ENCODE measurements at places on chromosomes 2 and 18.

DNA sequence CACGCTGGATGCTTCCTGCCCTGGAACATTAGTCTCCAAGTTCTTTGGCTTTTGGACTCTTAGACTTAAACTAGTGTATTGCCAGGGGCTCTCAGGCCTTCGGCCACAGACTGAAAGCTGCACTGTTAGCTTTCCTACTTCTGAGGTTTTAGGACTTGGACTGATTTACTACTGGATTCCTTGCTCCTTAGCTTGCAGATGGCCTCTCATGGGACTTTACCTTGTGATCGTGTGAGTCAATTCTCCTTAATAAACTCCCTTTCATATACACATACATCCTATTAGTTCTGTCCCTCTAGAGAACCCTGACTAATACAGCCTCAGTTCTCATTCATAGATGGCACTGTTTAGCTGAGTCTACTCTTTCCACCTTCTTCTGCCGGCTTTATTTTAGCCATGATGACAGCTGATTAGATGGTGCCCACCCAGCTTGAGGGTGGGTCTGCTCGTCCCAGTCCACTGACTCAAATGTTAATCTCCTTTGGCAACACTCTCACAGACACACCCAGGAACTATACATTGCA lies 389.1 kb downstream of the NYAP2 start:
- DNase-seq: no peak

DNA sequence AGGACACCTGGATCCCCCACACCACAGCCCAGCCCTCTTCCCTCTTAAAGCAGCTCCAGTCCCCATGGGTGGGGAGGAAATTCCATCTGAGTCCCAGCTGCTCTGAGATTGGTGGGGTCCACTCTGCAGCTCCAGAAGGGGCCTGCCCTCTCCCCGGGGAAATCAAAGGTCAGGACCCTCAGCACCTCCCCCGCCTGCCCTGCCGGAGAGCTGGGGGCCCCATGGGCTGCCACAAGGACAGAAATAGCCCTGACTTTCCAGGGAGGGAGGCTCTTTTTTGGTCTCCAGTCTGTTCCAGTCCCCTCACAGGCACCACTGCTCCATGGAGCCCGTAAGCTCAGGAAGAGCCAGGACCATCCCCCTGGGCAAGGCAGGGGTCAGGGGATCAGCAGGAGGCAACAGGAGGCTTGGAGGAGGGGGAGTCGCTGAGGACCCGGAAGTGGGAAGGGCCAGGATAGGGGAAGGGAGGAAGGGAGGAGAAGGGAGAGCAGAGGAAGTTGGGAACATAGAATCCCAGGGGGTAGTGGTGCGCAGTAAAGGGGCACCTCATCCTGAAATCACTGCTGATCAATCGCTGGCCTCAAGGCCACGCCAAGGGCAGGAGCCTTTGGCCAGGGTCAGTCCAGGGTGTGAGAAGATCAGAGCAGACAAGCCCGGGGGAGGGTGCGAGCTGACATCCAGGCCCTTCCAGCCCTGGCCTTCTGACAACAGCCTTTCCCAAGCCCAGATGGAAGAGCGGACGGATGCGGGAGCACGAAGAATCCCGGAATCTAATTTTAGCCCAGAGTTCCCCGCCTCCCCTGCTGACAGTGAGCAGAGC lies 7.6 kb downstream of the ADRA2B start:
- no peak for DNase-seq

DNA sequence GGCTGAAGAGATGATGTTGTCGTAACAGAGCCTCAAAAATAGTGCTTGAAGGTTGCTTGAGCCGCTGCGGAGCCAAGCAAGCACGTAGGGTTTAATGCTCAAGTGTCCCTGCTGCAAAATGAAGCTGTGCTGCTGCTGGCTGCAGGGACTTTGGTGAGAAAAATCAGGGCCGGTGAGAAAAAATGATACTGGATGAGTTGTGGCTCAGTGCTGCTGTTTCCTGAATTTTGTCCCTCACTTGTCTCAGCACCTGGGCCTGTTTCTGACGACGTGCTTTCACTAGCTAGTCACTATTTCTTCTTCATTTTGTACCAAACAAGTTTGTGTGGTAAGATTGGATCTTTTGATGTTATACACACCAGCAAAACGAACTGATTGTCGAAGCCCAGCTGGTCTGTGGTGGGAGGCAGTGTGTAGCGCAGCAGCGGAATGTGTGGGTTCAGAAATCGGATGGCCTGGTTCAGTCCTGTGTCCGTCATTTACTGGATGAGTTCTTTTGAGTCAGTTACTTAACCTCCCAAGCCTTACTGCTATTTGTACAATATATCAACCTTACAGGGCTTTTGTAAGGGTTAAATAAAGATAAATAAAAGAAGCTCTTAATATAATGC lies 172.8 kb upstream of the FOSL2 start:
- DNase-seq: no peak

DNA sequence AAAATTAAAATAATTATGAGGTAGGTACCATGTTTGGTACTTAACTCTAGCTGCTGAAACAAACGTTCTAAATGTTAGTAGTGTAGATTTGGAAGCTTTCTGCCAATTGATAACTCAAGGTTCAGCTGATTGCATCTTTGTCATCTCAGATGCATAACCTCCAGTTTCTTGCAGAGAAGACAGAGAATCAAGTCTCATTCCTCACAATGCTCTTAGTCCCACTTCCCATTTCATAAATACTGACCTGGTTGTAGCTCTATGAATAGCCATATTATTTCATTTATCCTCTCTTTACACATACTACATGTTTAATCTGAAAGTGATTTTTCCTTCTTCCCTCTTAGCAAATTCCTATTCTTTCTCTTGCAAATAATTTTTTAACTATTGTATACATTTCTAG lies 178.5 kb upstream of the SETBP1 start:
- no peak for DNase-seq

GRCh38 chr2:235564066-235564465 lies 70.2 kb downstream of the AGAP1 start:
- DNase-seq: no peak

GRCh38 chr2:191115804-191116203 lies 35.0 kb downstream of the STAT4 start:
- peak; percentile 46 for DNase-seq

- no peak for DNase-seq
Observed at GRCh38 chr2:27051902-27052645, 606 bp downstream of the AGBL5 start.

DNA sequence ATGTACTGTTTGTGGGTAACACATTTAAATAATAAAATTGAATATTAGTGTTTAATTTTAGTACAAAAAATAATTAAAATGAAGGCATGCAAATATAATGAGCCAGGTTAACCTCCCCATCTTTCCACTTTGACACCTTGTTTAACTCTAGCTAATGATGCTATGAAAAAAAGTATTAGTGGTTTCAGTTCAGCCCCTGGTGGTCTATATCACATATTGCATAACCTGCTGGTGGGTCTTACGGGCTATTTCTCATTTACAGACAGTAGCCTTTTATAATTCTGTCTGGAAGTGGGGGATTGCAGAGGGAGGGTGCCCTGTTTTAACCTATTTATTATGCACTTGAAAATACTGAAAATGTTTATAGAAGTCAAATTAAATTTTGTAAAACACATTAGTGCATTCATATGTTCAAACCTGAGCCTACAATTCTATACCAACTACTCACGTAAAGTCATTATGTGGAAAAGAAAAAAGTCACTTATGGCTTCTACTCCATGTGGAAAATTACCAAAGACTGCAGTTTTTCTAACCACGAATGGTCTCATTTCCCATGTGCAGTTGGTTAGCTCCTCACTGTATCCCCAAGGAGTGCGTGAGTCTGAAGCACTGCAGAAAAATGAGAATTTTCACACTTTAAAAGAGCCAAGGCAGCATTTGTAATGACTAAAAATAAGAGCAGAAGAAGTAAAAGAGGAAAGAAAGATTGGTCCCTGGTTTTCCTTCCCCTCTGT lies 381.0 kb downstream of the MTX2 start:
- DNase-seq: no peak

DNA sequence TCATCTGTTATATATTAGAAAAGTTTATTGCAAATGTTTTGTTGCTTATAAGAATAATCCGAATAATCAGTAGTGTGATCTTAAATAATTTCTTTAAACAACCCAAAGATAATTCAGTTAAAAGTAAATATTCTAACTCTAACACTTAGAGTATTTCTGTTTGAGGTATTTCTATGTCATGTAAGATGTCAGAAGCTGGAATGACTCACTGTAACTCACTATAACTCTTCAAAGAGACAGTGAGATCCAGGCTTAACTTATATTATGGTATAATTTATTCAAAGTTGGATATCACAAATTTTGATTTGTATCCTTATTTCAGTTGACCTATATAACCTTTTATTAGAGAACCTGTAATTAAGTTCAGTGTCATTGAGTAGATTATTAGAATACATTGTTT lies 6.9 kb downstream of the MBD5 start:
- no peak for DNase-seq

GRCh38 chr2:217919781-217920351 lies 82.9 kb downstream of the TNS1 start:
- DNase-seq: no peak

- no peak for DNase-seq
Observed at GRCh38 chr2:166900700-166901099, 12.4 kb downstream of the XIRP2 start.

DNA sequence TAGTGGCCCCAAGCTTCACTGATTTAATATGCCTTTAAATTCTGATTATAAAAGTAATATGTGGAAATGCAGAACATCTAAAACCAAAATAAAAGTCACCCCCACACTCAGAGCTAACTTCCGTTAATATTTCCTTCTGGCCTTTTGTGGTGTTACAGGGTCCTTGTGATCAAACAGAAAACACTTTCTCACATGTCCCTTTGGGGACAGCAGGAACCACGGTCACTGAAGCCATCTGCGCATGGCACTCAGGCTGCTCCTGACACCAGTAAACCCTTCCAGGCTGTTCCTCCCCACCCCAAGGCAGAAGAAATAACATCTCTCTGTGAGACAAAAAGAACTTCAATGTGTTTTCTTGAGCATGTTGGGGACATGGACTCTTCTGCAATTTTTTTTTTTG lies 25.1 kb upstream of the GPR17 start:
- DNase-seq: no peak

DNA sequence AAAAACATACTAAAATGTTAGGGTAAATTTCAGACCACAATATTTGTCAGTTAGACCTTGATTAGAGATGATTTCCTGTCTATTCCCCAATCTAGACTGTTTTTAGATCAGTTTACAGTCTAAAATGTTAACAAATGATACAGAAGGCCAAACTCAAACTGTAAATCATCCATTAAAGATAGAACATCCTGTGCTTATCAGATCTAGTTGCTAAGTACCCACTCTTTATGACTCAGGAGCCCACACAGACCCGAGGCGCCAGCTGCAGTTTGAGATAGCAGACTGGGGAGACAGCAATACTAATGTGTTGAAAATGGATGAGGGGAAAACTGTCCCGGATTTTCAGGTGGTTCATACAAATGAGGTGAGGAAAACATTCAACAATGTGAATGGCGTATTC lies 113.3 kb downstream of the SCG2 start:
- no peak for DNase-seq

DNA sequence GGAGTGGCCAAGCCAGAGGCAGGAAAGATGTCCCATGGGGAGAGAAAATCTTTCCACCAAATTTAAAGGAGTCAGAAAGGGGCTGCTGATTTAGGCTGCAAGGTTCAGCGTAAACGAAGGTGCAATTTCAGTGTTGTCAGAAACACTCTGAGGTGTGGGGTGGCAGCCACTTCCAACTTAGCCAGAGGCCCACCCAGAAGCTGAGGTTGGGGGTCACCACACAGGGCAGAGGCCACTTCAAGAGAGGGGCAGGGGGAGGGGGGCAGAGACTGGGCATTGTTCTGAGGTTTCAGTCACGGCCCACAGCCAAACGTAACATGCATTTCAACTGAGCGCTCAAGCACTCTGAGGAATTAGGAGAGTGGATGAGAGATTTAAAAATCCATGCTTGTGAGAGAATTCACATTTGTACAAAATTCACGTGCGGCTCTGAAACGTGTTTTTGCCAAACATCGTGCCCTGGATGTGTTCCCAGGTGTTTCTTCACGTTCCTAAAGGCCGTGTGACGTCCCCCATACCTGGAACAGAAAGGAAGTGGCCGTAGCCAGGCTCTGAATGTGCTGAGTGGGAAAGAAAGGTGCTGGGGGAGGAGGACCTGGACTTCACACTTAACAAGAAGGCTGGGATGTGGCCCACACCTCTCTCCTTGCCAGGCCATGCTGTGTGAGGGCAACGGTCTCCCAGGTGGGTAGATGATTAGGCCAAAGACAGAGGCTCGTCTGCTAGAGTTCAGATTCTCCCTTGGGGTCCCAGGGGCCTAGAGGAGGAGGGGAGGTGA lies 19.5 kb upstream of the BOK start:
- no peak for DNase-seq

GRCh38 chr2:152694161-152694661 lies 23.1 kb downstream of the PRPF40A start:
- DNase-seq: peak; percentile 69

- DNase-seq: no peak
Observed at GRCh38 chr18:41324934-41325333, 630.1 kb upstream of the PIK3C3 start.

- no peak for DNase-seq
Observed at GRCh38 chr2:167862782-167863181, 384.6 kb downstream of the STK39 start.

DNA sequence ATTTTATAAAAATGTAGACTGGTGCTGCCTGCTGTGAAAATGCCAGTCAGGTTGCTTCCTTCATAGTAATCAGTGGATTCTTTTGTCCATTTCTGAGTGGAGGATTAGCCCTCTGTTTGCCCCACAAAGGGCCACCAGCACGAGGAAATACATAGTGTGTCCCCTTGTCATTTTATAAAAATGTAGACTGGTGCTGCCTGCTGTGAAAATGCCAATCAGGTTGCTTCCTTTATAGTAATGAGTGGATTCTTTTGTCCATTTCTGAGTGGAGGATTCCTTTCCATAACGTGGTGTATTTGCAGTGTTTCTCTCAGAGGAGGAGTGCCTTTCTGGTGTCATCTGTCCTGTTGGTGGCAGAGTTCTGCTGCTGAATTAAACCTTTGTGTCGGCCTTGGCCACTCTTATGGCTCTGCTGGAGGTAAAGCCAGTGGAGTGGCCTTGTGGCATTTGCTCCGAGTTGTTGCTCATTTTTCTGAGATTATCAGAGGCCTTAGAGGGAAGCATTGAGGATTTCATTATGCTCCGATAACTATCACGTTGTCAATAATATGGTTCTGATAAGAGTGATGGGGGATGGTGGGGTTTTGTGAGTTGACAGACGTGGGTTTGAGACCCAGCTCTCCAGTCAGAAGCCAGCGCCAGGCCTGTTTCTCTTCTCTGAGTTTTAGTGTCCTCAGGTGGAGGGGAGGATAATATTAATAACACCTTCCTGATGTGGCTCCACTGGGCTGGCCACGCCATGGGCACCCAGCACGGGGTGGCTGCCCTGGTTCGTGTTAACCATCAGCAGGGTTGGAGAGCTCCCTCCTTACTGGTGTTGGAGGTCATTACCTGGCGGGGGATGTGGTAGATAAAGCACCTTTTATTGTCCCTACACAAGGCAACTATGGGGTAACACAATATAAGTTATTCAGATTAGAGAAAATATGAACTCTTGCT lies 96.6 kb downstream of the NEDD4L start:
- no peak for DNase-seq

DNA sequence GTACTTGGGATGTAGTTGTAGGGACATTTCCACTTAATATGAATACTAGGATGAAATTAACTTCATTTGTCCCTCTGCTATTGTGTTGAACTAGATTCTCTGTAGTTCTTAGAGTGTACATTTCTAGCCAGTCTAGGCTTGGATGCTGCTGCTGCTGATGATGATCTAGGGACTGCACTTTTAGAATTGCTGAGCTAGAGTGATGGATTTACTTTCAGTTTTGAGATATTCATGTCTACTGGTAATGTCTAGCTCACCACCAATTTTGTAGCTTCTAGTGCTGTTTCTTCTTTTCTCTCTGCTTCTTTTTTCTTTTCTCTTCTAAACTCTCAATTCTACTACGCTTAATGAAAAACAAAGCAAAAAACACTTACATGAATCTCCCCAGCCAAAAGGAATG lies 49.4 kb downstream of the MRPS9 start:
- no peak for DNase-seq
